ENCODE measurements at places on chromosomes 4 and X. TPM values are rescaled to one million over a fixed set of nuclear protein-coding genes. Genes with fewer than 3 reads are reported as not detected.

The TKTL2 gene
- total RNA-seq: 0.47 TPM

The ENAM gene
- total RNA-seq: not detected

The AMELX gene
- not detected for total RNA-seq

The ASB11 gene
- not detected for total RNA-seq

The SNCA gene
- 96.4 TPM for total RNA-seq

The MAGEB5 gene
- total RNA-seq: not detected

Data from occipital lobe (tissue), 3 donors.